ENCODE measurements at places on chromosomes 2 and 18. TPM values are rescaled to one million over a fixed set of nuclear protein-coding genes. Genes with fewer than 3 reads are reported as not detected.

Gene UPP2
- total RNA-seq = not detected

- DNase-seq = no peak
Measured at GRCh38 chr2:101830555-101830954, 133.0 kb downstream of the MAP4K4 start.

Gene LRRFIP1
- 207 TPM for total RNA-seq

DNA sequence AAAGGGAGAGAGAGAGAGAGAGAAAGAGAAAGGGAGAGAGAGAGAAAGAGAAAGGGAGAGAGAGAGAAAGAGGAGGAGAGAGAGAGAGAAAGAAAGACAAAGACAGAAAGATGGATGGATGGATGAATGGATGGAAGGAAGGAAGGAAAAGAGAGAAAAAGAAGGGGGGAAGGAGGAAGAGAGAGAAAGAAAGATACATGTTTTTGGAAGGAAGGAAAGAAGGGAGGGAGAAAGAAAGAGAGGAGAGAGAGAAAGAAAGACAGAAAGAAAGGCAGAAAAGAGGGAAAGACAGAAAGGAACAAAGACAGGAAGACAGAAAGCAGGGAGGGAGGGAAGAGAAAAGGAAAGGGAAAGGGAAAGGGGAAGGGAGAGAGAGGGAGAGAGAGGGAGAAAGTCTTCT is 51.6 kb downstream of the RNU4ATAC start:
- no peak for DNase-seq

DNA sequence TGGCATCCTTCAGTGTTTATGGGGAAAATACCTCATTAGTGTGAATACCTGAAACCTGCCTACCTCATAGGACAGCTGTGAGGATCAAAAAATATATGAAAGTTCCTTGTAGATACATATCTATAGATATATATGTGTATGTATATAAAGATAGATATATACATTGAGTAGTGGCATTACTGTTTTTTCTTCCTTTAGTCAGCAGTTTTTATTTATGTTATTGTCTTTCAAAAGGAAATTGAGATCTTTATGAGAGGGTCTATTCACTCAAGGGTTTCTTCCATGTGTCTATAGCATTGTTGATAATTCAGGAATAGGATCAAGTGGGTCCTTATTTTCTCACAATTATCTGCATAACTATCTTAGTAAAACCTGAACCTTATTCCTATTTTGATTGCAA is 6.6 kb downstream of the RMP24 start:
- DNase-seq = no peak

DNA sequence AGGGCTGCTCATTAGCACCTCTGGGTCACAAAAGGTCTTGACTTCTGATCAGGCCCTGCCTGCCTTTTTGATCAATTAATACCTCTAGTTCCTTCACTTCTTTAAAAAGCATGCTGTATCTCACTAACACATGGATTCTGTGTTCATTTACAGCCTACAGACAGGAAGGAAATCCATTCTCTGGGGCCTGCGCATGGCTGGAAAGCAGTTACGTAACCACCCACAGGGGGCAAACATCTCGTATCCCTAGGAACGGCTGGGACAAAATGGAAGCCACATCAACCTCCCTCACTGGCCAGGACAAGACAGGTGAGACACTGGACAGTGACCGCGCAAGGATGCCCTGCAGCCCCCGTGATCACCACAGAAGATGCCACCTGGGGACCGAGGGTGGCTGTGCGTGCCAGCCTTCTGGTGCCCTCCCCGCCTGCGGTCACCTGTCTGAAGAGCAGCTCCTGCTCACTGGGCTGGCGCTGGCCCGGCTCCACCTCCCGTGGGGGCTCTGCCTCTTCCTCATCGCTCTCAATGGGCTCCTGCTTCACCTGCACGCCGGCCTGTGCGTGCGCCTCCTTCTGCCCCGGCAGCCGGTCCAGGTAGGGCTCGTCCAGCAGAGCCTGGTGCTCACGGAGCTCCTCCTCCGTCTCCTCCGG is 266.9 kb downstream of the TWIST2 start:
- DNase-seq = no peak

Gene LYPD1
- total RNA-seq = 0.36 TPM

Gene FBXO36
- total RNA-seq = 3.4 TPM

- DNase-seq = no peak
Measured at GRCh38 chr18:26419746-26420145, 128.6 kb downstream of the KCTD1 start.

DNA sequence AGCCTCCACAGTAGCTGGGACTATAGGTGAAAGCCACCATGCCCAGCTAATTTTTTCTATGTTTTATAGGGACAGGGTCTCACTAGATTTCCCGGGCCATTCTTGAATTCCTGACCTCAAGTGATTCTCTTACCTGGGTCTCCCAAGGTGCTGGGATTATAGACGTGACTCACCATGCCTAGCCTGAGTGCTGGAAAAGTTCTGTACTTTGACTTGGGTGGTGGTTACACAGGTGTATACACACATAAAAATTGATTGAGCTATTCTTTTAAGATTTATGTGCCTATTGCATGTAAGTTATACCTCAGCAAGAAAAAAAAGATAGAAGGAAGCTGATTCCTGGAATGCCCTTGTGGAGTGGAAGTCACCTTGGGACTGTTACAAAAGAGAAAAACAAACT is 34.8 kb upstream of the KCNF1 start:
- no peak for DNase-seq

DNA sequence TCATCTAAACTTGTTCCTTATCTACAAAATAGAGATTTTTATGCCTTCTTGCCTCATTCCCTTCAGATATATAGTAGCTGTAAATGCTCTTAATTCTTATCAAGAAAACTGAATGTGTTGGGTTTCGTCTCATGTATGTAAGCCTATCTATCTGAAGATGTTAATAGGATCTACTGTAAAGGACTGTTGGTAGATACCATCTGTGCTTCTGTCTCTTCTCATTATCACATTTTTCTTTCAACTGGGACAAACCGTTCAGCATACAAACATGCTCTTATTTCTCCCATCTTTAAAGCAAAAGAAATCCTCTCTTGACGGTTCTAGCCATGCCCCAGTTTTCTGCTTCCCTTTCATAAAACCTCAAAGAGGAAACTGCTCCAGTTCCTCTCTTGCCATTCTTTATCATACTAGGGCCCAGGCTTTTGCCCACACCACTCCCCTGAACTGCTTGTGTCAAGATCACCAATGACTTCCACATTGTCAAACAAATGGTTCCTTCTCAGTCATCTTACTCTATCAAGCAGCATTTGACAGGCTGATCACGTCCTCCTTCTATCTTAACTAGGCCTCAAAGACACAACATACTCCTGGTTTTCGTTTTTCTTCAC is 88.7 kb downstream of the ARHGEF33 start:
- DNase-seq = no peak

DNA sequence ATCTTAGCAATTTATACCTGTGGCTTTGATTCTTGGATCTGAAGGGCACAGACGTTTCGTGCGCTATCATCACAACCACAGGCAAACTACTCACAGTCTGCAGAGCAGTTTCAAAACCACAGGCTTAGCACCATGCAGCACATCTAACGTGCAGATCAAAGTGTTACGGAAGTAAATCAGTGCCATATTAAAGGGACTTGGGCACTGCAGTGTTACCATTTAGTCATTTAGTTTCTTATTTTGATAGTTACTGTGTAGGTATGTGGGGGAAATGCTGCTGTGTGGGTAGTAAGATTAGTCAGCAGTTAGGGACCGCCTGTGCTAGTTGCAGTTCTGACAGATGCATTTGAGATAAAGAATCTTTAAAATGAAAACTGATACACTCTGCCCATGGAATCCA is 384.0 kb downstream of the NBAS start:
- no peak for DNase-seq

DNA sequence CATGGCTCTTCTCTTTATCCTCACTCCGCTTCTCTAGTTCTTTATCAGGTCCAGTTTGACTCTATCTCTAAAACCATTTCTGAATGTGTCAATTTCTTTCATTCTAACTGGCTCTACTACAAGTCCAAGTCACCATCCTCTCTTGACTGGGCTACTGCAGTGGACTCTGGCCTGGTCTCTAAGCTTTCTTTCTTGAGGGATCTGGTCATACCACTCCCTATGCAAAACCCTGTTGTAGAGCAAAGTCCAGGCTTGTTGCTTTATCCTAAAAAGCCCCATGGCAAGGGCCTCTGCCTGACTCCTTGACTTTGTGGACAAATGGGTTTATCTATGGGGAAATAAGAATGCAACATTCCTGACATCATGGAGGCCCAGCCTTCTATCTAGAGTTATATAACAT is 87.1 kb downstream of the BCL2L11 start:
- DNase-seq = no peak

DNA sequence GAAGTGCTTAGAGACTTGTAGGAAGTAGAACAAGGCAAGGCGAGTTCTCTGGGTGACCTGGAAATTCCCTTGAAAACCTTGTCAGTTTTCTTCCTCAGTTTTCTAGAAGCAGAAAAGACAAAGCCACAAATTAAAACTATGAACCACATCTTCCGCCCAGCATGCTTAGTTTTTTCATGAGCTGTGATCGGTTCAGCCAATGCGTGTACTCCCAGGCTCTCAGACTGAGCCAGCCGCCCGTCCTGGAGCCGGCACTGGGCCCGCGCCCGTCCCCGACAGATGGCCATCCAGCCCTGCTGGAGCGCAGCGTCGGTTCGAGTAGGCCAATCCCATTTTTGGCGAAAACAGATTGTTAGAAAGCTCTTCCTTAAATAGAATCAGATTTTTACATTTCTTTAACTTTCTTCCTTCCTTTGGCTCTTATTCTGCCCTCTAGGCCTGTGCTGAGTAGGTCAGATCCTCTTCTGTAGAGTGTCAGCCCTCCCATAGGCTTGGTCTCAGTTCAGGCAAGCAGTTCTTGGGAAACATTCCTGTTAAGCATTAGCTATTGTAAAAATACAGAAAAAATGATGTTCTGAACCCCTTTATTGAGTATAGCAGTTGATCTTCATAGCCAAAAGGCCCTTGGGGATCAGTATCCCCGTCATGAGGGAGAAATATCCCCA is 112.5 kb downstream of the NCK2 start:
- DNase-seq = no peak

Gene FEV
- not detected for total RNA-seq

DNA sequence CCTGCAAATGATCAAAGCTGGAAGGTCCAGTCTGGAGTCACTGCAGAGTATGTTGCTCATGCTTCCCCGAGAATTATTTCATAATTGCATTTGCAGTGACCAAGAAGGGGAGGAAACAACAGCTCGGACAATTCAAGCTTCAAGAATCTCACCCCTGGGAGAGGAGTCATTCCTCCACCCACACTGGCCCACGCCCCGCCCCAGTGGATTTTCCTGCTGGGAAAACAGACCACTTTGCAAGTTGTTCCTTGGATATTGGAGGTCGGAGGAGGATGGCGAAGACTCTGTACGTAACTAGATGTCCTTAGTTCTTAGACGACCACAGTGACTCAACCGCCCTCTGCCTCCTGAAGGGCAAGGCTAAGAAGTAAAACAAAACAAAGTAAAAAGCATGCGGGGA is 159.4 kb downstream of the TPO start:
- no peak for DNase-seq

DNA sequence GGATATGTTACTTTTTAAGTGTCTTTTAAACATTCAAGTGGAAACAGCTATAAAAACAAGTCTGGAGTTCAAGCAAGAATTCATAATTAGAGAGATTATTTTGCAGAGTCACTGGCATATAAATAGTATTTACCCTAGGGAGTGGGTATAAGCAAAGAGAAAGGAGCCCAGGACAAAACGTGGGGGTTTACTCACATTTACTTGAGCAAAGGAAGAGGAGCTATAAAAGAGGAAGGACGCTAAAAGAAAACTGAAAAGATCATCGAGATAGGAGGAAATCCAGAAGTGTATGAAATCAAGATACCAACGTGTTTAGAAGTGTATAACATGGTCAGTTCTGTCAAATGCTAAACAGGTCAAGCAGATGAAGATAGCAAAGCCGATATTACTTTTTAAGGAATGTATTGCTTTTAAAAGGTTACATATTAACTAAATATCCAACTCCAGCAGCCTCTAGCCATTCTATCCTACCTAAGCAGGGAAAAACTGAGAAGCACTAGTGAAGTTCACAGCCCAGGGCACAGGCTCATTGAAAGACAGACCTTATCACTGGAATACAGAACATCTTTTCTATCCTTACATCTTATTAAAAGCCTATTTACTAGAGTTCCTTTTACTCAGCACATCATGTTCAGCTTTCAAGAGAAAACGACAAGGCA is 8.6 kb downstream of the KANSL1L start:
- DNase-seq = no peak

- no peak for DNase-seq
Measured at GRCh38 chr2:15009681-15010080, 377.2 kb downstream of the LRATD1 start.

DNA sequence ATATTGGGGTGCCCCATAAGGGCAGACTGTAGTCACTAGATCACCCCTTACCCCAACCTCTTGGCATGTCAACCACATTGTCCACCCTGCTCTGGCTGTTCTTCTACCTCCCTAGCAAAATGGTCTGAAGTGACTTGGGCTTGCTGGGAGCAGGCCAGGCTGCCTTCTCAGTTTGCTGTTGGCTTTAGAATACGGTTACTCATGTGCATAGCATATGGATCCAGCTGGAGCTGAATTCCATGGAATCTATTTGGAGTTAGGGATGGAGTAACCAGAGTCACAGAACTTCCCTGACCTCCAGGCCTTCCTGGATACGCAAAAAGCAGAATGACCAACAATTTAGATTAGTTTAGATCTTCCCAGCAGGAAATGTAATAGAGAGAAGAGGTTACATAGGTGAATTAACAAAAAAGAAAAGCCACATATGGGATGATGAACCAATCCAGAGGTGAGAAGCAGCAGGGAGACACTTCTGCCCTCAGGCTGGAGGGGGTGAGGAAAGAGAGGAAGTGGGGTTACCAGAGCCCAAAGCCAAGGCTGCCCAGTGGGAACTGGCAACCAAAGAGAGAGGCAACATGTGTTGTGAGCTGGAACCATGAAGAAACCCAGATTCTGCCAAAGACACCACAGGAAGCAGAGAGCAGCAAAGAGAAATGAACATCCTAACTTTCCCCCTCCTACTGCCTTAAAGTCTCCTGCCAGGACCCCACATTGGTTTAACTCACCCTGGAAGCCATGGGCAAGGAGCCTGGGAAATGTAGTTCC is 26.1 kb downstream of the PKDCC start:
- no peak for DNase-seq
